ENCODE measurements at places on chromosomes 16 and 17.
A peak's percentile ranks its signal among the peaks of the same experiment; 100 is the strongest.

DNA sequence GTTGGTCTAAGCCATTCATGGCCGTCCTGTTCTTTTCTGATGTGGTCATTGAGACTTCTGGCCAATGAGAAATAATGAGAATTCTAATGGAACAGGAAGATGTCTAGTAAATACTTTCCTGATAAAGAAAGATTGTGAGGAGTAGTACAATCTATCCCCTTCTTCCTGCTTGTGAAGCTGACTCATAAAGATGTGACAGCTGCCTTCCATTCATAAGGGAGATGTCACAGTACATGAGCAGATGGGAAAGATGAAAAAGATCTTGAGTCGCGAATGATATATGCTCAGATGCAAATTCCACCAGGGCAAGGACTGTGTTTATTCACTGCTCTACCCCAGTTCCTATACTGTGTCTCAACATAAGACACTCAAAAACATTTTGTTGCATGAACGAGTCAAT lies 111.7 kb upstream of the FOXF1 start:
- DNase-seq, result no peak

- no peak for DNase-seq
Measured at GRCh38 chr17:37043201-37043600, 94.4 kb downstream of the AATF start.

- DNase-seq, result no peak
Measured at GRCh38 chr17:55411463-55411855, 10.2 kb downstream of the MMD start.

- peak; percentile 12 for DNase-seq
Measured at GRCh38 chr17:2262135-2262587, 41.4 kb downstream of the SMG6 start.

GRCh38 chr16:57720142-57720575 lies 15.4 kb upstream of the KATNB1 start:
- peak; percentile 23 for DNase-seq

DNA sequence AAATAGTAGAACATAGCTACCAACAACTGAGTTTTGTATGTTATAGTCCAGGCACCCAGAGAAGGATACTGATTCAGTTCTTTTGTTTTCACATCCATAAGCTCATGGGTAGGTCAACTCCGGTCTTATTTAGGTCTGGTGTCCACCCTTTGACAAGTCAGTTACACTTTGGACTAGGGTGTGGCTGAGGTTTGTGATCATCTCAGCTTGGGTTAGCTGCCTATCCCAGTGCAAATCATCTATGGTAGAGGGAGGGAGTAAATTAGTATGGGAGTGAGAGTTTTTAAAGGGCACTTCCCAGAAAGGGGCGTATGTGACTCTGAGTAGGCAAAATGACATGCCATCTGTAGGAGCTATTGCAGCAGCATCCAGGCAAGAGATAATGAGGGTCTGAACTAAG lies 66.1 kb downstream of the TANC2 start:
- no peak for DNase-seq

DNA sequence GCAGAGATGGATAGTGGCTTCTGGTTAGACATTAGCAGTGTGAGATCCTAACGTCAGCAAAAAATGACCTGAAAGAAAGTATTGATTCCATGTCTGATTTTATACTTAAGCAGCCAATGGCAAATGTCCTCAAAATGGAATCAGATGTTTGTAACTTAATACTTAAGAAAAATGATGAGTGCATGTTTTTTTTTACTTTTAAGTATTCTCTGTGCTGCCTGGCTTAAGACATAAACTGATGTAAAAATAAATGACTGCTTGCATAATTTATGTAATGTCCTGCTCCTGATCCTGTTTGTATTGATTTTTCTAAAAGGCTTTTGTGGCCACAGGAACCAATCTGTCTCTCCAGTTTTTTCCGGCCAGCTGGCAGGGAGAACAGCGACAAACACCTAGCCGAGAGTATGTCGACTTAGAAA lies 7.4 kb downstream of the CBFB start:
- no peak for DNase-seq

DNA sequence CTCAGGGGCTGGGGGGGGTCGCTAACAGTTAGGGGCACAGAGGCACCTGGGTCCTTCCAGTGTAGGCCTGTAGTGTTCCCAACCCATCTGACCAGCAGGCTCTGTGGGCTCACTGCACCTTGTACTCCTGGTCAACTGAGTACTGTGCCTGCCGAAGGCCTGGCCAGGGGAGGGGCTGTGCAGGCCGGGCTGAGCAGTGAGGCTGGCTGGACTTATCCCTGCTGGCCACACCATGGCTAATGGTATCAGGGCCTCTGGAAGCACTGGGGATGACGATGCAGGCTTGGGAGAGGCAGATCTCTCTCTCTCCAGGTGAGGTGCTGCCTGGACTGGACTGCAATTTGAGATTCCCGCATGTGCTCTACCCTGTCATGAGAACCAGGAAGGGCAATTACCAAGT lies 58.9 kb upstream of the SDK2 start:
- no peak for DNase-seq

- no peak for DNase-seq
Measured at GRCh38 chr16:75106351-75107274, 10.0 kb downstream of the LDHD start.

GRCh38 chr16:84397090-84397489 lies 28.8 kb downstream of the ATP2C2 start:
- no peak for DNase-seq

DNA sequence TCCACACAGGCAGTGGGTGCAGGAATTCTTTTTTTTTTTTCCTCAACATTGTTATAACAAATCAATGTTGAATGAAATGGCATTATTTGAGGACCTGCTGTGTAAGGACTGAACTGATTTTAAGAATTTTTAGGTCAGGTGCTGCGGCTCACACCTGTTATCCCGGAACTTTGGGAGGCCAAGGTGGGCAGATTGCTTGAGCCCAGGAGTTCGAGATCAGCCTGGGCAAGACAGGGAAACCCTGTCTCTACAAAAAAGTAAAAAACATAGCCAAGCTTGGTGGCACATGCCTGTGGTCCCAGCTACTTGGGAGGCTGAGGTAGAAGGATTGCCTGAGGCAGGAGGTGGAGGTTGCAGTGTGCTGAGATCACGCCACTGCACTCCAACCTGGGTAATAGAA lies 12.4 kb downstream of the MPRIP start:
- no peak for DNase-seq

- DNase-seq, result no peak
Measured at GRCh38 chr16:27228045-27228444, 24.7 kb downstream of the KDM8 start.

DNA sequence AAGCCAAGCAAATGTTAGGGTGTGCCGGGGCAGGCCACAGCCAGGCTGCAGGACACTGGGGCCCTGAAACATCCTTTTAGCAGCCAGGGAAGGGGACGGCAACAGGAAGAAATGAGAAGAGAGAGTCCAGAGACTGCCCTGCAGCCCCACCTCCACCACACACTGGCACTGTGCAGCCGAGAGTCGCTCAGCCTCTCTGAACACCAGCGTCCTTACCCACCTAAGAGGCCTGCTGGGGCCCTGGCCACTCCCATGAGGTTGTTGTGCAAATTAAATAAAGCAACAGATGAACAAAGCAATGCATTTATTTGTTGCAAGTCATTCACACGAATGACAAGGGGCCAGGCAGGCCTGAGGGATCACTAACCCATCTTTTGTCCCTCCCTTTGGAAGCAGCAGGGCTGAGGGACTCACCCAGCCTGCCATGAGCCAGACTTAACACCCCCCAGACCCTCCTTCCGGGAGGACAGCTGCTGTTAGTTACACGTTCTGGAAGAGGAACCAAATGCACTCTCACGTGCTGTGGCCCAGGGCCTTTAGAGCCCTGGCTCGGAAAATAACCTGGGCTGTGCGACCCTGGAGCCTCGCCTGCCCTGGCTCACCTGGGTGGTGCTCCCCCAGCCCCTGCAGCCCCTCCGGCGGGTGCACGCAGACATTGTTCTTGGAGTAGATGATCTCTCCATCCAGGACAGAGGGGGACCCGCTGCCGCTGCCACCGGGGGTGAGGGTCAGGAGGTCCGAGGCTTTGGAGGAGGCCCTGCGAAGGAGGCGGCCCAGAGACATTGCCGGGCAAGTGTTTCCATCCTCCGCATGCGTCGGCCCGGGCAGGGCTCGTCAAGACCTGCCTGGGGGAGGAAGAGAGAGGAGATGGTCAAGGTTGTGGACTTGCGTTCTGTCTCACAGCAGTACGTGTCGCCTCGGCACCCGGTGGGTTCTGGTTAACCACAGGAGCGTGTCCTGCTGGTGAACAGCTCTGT lies 22.6 kb downstream of the TBC1D16 start:
- no peak for DNase-seq

GRCh38 chr17:74532115-74532514 lies 840 bp upstream of the CD300LB start:
- DNase-seq, result no peak

GRCh38 chr17:61409301-61410112 lies 9.9 kb downstream of the TBX2 start:
- peak; percentile 50 for DNase-seq

- no peak for DNase-seq
Measured at GRCh38 chr17:11719856-11720255, 121.6 kb downstream of the DNAH9 start.

DNA sequence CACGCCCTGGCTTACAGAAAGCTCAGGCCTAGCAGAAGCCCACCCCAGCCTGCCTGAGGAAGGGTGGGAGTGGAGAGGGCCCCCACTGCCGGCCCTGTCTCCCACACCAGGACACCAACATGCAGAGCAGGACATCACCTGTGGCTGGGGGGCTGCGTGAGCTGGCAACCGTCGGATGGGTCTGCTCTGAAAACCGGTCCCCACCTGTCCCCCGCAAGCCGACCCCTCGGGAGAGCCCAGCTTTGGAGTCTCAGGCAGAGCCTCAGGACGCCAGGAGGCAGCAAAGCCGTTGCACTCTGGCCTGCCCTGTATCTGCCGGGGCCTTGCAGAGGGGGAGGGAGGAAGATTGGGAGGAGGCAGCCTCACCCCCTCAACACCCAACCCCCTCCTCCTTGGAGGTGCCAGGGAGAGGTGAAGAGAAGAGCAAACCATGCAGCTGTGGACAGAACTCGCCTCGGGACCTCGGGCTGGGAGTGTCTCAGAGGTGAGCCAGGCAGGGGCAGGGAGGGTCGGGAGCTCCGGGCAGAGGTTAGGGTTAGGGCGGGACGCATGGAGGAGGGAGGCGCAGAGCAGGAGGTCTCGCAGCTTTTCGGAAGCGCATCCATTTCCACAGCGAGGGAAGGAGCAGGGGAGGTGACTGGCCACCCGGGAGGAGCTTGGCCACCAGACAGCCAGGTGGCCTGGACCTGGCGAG lies 30.4 kb upstream of the ZC3H18 start:
- no peak for DNase-seq

GRCh38 chr16:1781758-1782407 lies 488 bp downstream of the SPSB3 start:
- no peak for DNase-seq

DNA sequence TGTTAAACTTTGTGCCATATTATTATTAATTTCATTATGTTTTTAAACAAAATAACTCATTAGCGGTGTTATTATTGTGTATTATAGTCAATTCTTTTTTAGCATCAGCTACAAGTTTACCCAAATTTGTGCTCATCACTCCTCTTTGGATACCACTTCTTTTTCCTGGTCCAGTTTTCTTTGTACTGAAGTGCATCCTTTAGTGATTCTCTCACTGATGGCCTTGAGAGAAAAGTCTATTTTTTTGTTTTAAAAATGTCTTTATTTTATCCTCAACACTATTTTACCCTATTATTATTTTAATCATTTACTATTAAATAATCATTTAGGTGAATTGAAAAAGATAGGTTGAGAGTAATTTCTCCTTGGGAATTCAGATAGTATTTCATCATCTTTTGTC lies 99.2 kb downstream of the RGS9 start:
- DNase-seq, result no peak

DNA sequence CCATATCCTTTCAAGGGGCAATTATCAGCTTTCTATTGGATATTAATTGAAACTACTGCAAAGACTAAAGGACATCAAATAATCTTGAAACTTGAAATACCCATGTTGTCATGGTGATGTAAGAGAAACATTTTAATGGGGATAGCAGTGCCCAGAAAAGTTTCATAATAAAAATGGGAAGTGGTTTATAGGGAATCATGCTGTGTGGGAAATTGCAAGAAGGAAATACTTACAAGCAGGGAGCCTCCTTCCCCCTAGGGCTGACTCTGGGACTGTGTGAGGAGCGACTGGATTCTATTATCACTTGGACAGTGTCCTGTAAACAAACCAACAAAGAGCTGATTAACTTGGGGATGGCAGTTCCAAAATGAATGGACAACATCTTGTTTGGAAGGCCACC lies 1393.1 kb upstream of the GOT2 start:
- no peak for DNase-seq

DNA sequence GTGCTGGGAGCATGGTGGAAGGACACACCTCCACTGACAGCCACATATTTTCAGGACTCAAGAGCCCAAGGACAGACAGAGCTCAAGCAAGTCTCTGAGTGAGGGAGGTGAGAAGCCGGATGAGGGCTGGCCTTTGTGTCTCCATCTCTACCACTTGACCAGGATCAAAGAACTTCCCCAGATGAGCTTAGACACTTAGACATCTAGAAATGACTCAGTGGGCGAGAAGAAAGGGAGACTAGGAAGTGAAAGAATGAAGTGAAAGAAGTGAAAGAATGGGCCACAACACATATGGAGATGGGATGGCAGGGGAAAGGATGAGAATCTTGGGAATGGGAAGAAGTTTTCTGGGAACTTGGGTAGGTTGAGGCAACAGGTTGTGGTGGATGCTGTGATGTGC lies 274.9 kb upstream of the CCL2 start:
- DNase-seq, result no peak

- DNase-seq, result no peak
Measured at GRCh38 chr16:27108826-27109665, 42.3 kb downstream of the C16orf82 start.

- no peak for DNase-seq
Measured at GRCh38 chr16:48629016-48629415, 19.0 kb upstream of the N4BP1 start.

DNA sequence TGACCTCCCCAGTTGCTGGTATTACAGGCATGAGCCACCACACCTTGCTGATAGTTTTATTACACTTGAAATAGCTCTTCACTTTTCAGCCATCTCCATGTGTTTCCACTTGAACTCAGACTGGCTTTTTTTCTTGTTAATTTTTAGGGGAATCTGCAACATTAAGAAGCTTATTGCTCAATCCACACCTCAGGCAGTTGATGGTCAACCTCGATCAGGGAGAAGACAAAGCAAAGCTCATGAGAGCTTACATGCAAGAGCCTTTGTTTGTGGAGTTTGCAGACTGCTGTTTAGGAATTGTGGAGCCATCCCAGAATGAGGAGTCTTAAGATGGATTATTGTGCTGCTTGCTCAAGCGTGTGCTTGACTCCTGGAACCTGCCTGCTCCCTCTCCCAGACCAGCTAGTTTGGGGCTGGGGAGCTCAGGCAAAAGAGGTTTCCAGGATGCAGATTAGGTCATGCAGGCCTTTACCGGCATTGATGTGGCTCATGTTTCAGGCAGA lies 8.6 kb downstream of the ZNHIT3 start:
- no peak for DNase-seq

GRCh38 chr16:82937926-82938520 lies 311.3 kb downstream of the CDH13 start:
- DNase-seq, result no peak

All from kidney glomerular epithelial cell (primary cell).